ENCODE measurements at places on chromosomes 11 and 22. TPM values are rescaled to one million over a fixed set of nuclear protein-coding genes. Genes with fewer than 3 reads are reported as not detected.

- no peak for DNase-seq
Measured at GRCh38 chr11:70790671-70791300, 392.5 kb downstream of the CTTN start.

Gene OR51B5
- 0.21 TPM for polyA plus RNA-seq

Gene SLC22A8
- 0.02 TPM for polyA plus RNA-seq

Gene GAL3ST1
- 0.46 TPM for polyA plus RNA-seq
